ENCODE measurements at places on chromosomes 6 and 20.

GRCh38 chr6:166343150-166343487 lies 774 bp upstream of the SFT2D1 start:
- no peak for DNase-seq

DNA sequence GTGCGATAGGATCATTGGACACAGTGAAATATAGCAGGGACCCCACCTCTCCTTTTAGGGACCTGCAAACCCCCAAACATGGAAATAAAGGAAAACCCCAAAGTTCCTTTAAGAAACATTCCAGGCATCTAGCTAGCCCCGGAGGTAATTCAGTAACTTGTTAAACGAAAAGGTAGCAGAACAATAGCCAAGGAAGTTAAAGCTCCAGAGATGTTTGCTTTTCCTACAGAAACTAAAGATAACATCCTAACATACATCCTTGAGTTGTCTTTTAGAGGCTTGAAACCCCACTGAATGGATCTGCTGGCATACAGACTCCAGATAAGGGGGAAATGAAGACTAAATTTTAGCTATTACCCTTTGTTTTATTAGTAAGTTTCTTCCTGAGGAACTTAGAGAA lies 51.0 kb downstream of the FAM184A start:
- DNase-seq = no peak

GRCh38 chr6:125524356-125524755 lies 222.6 kb upstream of the HDDC2 start:
- no peak for DNase-seq

DNA sequence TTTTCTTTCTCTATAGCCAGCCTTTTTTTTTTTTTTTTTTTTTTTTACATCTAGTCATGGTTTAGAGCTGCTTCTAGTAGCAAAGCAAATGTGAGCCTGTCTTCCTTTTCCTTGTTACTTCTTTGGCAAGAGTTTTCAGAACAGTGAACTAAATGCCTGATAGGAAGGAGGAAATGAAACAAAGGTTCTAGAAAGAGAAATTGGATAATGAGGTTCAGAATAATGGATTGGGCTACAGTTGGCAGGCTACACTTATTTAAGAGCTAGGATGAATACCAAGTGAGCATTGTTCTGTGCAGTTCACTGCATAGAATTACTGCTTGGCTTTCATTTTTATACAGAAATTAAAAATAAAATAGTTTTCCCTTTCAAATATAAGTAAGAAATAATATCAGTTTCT lies 78.6 kb downstream of the HIVEP1 start:
- no peak for DNase-seq

- DNase-seq = no peak
Observed at GRCh38 chr6:66307490-66307889, 600.5 kb upstream of the EYS start.

DNA sequence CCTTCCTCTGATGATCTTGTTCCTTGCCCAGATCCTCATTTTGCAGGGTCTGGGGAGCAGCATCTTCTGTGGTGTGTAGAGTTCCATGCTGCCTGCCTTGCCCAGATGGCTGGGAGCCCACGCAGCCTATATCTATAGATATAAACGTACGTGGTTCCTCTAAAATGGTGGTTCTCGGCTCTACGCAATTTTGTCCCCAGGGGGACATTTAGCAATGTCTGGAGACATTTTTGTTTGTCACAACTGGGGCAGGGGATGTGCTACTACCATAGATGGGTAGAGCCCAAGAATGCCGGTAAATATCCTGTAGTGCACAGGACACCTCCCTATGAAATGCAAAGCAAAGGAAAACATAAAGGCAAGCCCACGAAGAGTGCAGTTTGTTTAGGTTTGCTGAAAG lies 98.4 kb upstream of the SPACA1 start:
- DNase-seq = no peak

GRCh38 chr20:1164871-1165270 lies 19.9 kb downstream of the TMEM74B start:
- DNase-seq = no peak

GRCh38 chr6:14738933-14739332 lies 506.9 kb upstream of the JARID2 start:
- DNase-seq = no peak

DNA sequence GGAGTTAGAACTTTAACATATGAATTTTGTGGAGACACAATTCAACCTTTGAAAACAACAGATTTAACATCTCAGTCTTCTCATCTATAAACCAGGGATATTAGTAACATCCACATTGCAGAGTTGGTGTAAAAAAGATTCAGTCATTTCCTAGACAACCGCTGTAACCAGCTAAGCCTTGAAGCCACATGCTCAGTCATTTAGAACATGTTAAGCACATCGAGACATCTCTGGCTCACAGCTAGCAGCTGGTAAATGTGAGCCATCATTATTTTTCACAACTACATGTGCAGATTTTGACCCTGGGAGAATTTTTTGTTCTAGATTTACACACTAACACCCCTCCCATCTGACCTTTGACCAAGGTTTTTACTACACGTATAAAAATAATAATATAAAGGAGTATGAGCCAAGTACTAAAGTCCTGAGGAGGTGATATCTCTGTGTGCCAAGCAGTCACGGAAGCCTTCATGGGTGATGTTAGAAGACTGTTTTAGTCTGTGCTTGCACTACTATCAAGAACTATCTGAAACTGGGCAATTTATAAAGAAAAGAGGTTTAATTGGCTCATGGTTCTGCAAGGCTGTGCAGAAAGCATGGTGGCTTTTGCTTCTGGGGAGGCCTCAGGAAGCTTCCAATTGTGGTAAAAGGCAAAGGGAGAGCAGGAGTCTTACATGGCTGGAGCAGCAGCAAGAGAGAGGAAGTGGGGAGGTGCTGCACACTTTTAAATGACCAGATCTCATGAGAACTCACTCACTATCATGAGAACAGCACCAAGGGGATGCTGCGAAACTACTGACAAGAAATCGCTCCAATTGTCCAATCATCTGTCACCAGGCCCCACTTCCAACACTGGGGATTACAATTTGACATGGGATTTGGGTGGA lies 48.7 kb upstream of the IL20RA start:
- no peak for DNase-seq
